ENCODE measurements at places on chromosomes 16 and 17.

DNA sequence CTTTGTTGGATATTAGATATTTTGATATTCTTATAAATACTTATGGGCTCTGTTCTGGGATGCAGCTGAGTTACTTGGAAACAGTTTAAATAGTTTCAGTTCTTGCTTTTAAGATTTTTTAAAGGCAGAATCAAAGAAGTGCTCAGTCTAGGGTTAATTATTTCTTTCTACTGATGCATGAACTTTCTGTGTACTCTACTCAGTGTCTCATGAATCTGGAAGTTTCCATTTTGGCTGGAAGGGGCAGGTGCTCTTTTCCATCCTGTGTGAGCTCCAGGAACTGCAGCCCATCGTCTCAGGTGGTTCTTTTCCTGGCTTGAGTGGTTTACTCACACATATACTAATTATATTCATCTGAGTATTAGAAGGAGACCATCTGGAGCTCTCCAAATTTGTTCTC, 61.1 kb upstream of the CPHXL start:
- DNase-seq, result no peak

DNA sequence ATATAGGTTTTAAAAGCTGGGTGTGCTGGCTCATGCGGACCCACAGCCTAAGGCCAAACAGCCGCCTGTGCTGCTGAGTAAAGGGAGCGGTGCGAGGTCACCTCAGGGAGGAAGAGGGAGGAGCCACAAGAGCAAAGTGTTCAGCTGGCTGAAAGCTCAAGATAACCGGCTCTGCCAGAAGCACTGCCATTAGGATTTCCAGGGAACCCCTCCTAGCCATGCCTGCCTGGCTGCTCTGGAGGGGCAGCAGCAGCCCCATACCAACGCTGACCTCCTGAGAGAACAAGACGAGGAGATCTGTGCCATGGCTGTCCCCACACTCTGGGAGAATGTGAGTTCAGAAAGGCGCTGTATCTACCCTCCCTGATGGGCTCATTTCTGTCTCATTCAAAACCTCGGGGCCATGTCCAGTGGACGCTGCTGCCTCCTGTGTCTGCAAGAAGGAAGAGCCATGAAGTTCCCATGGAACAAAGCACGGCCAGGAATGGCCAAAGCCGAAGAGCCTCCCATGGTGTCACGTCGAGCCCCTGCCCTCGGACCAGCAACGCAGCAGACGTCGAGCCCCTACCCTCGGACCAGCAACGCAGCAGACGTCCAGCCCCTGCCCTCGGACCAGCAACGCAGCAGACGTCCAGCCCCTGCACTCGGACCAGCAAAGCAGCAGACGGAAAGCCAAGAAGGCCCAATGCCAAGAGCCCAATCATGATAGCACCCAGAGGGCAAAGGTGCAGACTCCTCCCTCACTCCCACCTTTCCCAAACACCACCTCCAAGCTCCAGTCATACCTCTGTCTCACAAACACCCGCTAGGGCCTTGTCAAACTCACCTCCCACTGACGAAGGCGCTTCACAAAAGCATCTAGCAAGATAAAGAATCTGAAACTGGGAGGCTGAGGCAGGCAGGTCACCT, 107.0 kb downstream of the ANKRD11 start:
- no peak for DNase-seq

DNA sequence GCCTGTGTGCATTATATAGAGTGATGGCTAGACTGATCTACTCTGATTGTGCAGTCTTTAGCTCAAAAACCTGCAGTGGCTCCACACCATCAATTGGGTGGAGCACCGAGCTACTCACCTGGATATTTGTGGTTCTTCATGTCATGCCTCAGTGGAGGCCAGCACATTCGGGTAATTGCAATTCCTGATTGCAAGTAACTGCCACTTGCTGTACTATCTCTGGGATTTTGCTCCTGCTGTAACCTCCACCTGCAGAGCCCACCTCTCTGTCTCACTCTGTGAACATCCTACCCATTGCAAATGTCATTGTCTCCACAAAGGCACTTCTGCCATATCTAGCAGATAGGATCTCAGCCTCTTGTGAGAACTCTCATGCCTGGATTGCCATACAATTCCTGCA, 1.7 kb upstream of the CCL1 start:
- no peak for DNase-seq

DNA sequence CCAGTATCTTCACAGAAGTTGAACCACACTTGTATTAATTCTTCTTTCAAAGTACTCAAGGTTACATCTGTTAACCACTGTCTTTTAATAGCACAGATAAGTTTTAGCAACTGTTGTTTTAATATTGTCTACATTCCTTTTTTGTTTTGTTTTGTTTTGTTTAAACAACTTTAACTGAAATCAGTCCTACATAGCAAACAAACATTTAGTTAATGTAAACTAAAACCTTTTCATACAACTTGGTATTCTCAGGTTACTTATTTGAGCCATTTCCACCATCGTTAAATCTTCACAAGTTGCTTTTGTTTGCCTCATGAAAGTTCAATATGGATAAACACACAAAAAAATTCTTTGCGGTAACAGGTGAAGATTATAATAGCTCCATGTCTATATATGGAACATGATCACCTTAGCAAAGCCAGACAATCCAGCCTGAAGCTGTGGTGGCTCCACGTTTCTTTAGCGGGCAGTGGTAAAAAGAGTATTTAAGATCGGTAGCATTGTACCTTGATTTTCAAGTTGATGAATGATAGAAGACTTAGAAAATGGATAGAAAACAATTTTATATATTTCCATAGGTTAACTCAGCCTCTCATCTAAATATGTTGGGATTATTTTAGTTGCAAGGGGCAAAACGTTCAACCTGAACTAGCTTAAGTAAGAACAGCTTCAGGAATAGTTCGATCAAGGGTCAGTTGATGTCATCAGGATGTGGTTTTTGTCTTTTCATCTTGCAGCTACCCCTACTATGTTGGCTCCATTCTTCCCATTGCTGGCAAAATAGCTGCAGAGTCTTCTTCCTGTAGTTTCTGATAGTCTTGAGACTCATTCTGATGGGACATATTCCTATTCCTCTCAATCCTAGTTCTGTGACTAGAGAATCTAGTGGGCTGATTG, 182.8 kb downstream of the FTO start:
- DNase-seq, result no peak

DNA sequence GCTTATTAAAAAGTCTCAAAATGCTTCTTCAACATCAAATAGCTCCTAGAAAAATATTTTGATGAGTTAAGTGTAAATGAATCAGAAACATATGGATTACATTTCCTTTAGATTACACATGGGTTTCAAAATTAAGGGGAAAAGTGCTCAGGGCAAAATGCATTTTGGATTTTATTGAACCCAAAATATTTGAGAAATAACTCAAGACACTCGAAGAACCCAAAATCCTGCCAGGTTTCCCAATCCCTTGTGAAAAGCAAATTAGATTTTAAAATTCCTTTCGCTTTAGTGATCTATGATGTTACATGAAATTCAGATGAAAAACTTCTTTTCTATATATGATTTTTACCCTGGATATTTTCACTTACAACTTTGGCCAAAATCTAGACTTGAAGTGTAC, 847.4 kb upstream of the SOX9 start:
- no peak for DNase-seq

DNA sequence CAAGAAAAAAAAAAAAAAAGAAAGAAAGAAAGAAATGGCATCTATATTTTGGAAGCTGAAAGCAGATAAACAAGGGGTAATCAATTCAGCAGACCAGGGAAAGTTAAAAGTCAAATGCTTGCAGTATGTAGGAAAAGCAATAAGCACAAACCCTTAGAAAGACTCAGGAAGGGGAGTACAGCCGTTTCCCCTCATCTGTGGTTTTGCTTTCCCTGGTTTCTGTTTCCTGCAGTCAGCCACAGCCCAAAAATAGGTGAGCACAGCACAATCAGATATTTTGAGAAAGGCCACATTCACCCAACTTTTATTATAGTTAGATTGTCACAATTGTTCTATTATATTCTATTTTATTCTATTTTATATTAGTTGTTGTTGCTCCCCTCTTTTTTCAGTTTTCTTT, 14.4 kb upstream of the ALOX12 start:
- DNase-seq, result no peak

DNA sequence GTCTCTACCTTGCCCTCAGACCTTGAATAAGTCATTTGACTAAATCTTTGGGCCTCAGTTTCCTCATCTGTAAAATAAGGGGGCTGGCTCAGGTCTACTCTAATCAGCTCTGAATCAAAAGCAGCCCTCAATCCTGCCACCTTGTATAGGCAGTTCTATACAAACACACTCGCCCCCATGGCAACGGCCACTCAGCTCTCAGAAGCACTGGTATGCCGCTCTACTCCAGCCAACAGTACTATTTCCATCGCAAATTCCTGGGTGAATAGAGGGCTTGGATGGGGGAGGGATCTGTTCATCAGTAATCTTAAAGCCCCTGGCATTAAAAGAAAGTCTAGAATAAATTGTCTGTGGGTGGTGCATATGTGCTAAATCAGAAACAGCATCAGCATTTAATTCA, 21.2 kb upstream of the TAOK1 start:
- DNase-seq, result no peak
